ENCODE measurements at places on chromosomes 2 and 18.

DNA sequence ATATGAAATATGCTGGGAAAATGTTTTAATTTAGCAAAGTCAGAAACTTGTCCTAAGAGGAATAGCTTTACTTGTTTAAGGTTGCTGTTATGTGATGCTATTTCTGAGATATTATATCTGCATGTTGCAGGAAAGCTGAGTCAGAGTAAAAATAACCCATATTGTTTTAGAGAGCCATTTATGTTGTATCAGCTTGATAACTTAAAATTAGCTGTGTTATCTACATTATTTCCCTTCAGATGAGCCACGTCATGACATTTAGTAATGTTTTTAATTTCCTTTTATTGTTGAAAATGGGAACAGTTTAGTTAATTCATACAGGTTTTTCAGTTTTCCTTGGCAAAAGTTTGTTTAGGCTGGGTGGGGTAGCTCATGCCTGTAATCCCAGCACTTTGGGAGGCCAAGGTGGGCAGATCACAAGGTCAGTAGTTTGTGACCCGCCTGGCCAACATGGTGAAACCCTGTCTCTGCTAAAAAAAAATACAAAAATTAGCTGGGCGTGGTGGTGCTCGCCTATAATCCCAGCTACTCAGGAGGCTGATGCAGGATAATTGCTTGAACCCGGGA, 55.8 kb downstream of the TTC27 start:
- DNase-seq = no peak

- no peak for DNase-seq
These were observed 119.9 kb downstream of the LYPD1 start for GRCh38 chr2:132549935-132550670.

GRCh38 chr2:39728941-39729351, 50.1 kb downstream of the THUMPD2 start:
- DNase-seq = peak; percentile 16

DNA sequence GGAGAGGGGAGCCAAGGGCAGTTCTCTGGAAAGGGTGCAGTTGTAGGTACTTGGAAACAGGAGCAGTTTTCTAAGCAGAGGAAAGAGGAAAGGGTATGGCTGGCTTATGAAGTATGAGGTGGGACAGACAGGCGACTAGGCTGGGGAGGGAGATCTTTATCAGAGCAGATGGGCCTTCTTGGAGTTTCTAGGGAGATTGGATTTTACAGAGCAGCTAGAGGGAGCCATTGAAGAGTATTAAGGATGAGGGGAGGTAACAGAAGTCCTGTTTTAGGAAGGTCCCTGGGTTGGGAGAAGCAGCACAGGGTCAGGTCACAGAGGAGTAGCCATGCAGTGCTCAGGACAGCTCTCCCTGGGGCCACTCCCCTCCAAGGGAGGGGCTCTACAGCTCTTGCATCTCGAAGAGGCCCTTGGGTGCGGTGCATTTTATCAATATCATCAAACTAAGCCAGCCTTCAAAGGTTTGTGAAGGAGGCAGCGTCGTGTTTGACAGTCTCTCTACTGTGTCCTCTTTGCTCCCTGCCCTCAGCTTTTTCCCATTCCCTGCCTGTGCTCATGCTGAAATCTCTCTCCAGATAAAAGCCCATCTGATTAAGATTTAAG, 154.3 kb downstream of the SETBP1 start:
- DNase-seq = no peak

GRCh38 chr2:112640467-112640799, 5.3 kb upstream of the SLC20A1 start:
- DNase-seq = no peak

DNA sequence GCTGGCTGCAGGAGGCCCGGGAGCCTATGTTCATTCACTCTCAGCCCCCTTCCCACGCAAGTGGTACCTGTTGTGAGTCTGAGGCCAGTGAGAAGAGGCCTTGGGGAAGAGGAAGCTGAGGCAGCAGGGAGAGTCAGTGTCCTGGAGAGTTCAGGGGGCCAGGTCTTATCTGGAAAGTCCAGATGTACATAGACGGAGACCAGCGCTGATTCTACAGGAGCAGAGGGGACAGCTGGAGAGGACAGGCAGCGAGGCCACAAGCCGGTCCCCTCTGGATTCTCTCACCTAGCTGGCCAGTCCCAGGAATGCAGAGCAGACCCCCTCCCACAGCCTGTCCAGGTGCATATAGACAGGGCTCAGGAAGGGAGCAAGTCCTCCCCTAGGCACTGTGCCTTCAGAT, 29.1 kb upstream of the SELENOI start:
- no peak for DNase-seq

DNA sequence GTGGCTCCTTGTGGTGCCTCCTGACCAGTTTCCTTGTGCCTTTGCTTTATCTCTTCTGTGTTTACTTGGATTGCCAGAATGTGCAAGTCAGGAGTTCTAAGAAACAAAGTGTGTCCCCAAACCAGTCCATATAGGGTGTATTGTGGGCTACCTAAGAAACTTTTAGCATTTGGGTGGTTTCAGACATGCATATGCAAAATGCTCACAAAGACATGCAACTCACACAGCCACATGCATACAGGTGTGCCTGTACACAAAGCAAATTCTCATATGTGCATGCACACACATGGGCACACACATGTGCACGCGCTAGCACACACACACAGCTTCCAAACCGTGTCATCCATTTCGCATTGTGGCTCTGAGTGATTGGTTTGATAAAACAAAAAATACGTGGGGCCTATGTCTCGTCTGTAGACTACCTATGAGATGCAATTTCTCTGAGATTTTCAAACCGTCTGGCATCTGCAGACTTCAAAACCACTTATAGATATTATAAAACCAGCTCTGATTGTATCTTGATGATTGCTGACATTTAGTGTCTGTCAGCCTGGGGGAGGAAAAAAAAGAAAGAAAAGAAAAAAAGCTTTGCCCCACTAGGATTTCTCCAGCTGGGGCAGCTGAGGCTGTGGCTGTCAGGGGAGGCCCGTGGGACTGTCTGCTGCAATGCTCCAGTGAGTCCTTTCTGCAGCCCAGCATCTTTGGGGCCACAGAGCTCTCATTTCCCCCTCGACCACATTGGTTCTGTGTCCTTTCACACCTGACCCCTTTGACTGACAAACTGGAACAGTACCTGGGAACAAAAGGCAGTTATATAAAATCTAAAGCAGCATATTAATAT, 556.1 kb downstream of the CMPK2 start:
- no peak for DNase-seq

- no peak for DNase-seq
These were observed 67.1 kb downstream of the ACTR2 start for GRCh38 chr2:65294701-65295100.

DNA sequence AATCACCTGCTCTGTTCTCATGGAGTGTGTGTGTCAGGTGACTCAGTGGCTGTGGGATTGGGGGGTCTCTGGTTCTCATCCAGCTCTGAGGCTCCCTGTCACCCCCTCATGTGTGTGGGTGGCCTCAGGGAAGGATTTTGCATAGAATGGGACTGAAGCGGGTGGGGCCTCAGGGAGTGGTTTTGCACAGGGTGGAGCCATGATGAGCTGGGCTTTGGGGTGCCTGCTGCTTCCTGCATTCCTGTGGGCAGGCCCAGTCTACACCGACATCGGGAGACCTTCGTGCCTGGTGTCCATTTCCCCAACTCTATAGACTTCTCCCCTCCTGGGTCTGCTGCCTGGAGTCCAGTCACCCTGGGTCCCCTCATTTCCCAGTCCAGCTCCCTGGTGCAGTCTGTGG, 59.7 kb downstream of the VAPA start:
- no peak for DNase-seq

DNA sequence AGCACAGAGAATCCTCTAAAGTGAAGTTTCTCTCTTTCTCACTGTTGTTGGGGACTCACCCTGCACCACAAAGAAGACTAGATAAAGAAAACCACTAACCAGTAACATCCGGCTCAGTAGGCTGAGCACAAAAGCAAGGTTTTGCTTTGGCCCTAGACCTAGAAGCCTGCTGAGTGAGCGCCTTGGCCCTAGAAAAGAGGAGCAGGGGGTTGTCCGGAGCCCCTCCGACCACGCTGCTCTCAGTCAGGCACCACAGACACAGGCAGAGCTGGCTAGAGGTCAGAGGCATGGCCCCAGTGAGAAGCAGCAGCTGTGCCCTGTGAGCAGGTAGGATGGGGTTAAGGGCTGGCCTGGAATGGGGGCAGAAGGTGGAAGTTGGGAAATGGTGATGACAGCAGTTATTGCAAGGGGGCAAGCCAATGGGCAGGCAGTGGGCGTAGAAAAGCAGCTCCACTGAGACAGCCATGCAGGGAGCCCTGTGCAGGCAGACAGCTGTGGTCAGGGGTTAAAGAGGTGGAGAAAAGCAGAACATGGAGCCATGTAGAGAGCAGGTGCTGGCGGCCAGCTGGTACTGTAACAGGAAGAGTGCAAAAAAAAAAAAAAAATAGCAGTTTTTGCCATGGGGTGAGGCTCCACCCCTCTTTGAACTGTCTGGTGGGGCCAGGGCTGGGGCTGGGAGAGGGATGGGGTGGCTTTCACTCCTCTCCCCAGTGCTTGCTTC, 36.9 kb upstream of the SLC14A1 start:
- DNase-seq = no peak

DNA sequence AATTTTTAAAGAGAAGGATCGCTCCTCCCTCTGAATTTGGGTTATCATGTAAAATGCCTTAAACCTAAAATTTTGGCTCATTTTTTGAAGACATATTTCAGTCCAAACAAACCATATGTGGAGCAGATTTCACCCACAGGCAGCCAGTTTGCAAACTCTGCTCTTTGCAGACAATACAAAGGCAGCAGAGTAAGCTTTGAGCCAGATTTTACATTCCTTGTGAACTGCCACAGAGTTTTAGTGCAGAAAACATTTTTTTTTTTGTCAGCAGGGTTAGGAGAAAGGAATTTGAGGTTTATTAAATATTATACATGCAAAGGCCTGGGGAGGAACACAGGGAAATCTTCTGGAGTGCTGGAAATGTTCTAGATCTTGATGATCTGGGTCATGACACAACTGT, 171.9 kb upstream of the FN1 start:
- DNase-seq = no peak

DNA sequence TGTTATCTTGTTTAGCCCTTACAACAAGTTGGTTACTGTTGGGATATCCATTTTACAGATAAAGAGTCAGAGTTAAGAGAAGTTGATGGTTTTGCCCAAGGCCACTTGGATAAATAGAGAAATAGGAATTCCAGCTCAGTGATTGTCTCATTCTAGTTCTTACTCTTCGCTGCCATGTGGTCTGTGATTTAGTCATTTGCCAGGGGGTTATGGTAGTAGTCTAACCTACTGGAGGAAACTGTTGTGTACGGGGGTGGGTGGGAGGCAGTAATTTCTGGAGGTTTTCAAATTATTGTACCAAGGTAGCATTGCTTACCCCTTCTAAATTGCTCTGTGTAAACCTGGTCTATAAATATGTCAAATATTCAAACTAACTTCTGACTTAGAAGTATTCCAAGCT, 110.4 kb downstream of the MAP2 start:
- DNase-seq = no peak
